ENCODE measurements at places on chromosomes 4 and X. TPM values are rescaled to one million over a fixed set of nuclear protein-coding genes. Genes with fewer than 3 reads are reported as not detected.

The RASGEF1B gene
- 2.0 TPM for total RNA-seq

The PNMA6F gene
- not detected for total RNA-seq

DNA sequence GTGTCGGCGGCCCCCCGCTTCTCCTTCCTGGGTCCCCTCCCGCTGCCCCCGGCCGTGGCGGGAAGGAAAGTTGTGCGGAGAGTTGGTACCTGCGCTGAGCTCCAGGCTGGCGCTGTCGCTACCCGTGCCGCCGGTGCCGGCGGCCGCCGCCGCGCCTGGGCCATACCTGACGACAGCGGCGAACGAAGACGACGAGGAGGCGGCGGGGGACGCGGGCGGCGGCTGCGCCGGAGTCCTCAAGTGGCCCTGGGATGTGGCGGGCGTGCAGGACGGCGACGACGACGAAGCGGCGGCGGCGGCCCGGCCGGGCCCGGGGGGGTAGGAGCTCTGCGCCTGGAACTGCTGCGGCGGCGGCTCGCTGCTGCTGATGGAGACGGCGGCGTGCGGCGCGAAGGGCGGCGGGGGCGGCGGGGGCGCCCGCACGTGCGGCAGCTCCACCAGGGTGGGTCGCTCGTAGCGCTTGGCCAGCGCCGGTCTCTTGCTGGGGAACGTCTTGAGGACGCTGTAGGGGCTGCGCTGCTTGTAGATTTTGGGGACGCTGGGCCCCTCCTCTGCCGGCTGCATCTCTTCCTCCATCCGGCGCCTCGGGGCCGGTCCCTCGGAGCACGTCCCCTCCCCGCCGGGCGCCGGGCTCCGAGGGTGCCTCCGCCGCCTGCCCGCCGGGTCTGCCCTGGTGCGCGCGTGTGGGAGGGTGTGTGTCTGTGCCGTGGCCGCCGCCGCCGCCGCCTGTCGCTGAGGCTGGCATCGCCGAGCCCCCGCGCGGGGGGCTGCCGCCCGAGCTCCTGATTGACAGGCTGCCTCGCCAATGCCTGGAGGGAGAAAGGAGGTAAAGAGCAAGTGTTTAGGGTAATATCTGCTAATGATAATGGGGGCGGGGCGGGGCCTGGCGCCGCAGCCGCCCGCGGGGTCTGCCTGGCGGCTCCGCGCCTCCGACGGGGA is 618 bp downstream of the BEND4 start:
- peak; percentile 30 for DNase-seq
- peak overlapping the region; percentile 62 for H3K4me3 ChIP-seq
- no peak overlapping the region for H3K27ac ChIP-seq
- H3K36me3 ChIP-seq: no peaks in the 10 kb centered on the region

GRCh38 chrX:32268207-32268606 is 943.1 kb downstream of the DMD start:
- no peak for DNase-seq
- no peak overlapping the region for H3K27ac ChIP-seq
- H3K4me1 ChIP-seq: no peaks in the 10 kb centered on the region
- H3K36me3 ChIP-seq: no peaks in the 10 kb centered on the region
- no peaks in the 10 kb centered on the region for H3K27me3 ChIP-seq

GRCh38 chr4:6392407-6392806 is 80.0 kb downstream of the PPP2R2C start:
- no peak overlapping the region for H3K4me3 ChIP-seq
- no peaks in the 10 kb centered on the region for H3K36me3 ChIP-seq
- DNase-seq: no peak
- H3K4me1 ChIP-seq: no peaks in the 10 kb centered on the region
- no peak overlapping the region for H3K27ac ChIP-seq

DNA sequence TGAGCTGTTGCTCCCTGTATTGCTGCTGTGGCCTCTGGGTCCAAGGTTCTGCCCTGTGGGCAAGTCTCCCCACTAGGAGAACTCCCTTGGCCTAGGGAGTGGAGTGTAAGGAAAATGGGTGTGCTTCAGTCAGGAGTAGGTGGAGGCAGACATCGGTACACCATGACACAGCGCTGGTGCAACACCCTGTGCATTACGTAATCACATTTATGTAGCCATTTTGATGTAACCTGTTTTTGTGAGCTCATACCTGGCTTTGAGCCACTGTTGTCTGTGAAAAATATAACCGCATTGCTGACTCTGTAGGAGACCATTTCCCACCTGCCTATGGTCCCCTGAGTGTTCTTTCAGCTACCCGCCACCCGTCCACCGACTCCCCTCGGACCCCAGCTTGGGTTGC is 700.5 kb upstream of the AGA start:
- DNase-seq: no peak
- H3K4me1 ChIP-seq: no peaks in the 10 kb centered on the region
- no peak overlapping the region for H3K27ac ChIP-seq
- no peaks in the 10 kb centered on the region for H3K36me3 ChIP-seq
- no peak overlapping the region for H3K4me3 ChIP-seq

DNA sequence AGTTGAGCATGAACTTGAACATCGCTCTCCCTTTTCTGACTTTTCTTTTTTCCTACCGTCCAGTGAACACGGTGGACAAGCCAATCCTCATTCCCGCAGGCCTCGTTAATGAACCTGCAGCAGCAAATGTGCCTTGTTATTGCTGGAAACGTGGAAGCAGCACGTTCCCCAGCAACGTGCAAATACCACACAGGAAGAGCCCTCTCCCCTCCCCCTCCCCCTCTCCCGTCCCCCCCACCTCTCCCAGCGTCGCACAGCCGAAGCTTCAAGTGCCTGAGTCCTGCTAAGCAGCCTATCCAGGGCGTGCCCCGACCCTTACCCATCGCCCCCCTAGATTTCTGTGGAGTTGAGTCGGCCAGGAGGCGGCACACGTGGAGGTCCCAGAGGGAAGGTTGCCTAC is 219.9 kb downstream of the BCOR start:
- no peaks in the 10 kb centered on the region for H3K36me3 ChIP-seq
- H3K4me1 ChIP-seq: peaks cover 16% of the 10 kb centered on the region
- peaks cover 7% of the 10 kb centered on the region for H3K27me3 ChIP-seq
- no peak for DNase-seq
- no peak overlapping the region for H3K4me3 ChIP-seq
- no peak overlapping the region for H3K27ac ChIP-seq

DNA sequence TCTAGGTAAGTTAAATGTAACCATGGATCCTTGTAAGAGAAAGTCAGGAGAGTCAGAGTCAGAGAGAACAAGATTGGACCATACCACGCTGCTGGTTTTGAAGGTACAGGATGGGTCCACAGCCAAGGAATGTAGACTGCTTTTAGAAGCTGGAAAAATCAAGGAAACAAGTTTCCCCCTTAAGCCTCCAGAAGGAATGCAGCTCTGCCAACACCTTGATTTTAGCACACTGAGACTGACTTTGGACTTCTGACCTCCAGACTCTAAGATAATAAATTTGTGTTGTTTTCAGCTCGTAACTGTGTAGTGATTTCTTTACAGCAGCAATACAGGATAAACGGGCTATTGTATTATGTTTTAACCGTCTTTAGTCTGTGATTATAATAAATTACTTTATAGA is 108.0 kb upstream of the USP38 start:
- no peak overlapping the region for H3K27ac ChIP-seq
- peaks cover 2% of the 10 kb centered on the region for H3K27me3 ChIP-seq
- no peaks in the 10 kb centered on the region for H3K36me3 ChIP-seq
- H3K4me1 ChIP-seq: no peaks in the 10 kb centered on the region

All from activated CD8-positive, alpha-beta T cell treated with anti-CD3 and anti-CD28 coated beads, Interleukin-2, amount 10 ng/mL, durations not matched to agents 7 days and 5 days (primary cell).